ENCODE measurements at places on chromosomes 3 and 15.

DNA sequence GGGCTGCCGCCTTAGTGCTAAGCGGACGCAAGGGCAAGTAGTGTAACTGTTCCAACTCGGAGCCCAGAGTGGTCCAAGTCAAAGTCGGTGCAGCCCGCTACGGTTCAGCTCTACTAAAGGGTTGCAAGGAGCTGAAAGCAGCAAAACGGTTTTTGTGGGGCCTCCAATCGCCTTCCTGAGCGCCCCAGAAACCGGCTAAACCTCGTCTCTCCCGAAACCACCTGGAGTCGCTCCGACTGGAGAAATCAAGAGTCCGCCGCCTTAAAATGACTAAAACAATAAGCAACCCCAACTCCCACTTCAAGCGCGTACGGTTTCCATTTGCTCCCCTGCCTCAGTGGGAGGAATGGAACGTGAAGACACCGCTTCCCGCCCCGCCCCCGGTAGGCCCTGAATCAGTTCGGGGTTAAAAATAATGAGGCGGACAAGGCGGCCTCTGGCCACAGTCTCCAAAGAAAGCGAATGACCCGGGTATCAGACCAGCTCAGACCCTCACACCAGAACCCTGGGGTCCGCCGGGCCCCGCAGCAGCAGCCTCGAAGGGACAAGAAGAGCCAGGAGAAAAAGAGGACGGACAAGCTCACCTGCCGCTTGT is 401 bp downstream of the SEC11A start:
- DNase-seq = no peak

DNA sequence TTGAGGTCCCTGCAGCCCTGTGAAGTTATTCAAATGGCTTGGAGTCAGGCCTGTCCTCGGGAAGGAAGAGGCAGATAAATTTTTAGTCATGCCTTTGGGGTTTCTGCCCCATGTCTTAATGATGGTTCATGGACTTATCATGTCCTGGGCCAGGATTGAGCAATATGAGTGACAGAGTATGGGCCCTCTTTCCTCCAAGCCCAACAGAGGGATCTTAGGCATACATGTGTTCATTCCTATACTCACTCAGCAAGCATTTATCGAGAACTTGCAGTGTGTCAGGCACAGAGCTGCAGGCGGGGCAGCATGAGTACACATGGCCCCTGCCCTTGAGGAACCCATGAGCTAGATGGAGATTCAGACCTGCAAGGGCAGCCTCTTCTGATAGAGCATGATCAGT is 6.2 kb downstream of the ESYT3 start:
- no peak for DNase-seq

GRCh38 chr15:61025781-61026180 is 203.3 kb downstream of the RORA start:
- no peak for DNase-seq

DNA sequence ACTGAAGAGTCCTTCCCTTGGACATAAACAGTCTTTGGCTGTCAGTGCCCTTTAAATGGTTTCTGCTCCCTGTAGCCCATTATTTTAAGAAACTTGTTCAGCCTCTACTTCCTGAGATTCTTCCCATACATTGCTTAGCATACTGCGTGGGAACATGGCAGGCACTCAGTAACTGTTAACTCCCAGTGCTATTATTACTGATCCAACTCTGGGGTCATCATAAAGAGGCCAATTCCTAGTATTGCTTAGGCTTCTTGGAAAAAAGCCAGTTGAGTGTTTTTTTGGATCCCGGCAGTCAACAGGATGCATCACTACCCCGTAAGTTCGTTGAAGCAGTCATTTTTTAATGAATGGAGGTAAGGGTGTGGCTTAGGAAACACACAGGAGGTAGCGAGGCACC is 206.2 kb upstream of the ADAMTS9 start:
- DNase-seq = no peak

- no peak for DNase-seq
These were observed 25.8 kb downstream of the PAK2 start for GRCh38 chr3:196765454-196765853.
